ENCODE measurements at places on chromosomes 7 and 10. TPM values are rescaled to one million over a fixed set of nuclear protein-coding genes. Genes with fewer than 3 reads are reported as not detected.
A peak's percentile ranks its signal among the peaks of the same experiment; 100 is the strongest.

Gene NPC1L1
- total RNA-seq = not detected

Gene IQUB
- total RNA-seq = not detected

Gene HOXA7
- not detected for total RNA-seq

Gene EIF5AL1
- 3.5 TPM for total RNA-seq

DNA sequence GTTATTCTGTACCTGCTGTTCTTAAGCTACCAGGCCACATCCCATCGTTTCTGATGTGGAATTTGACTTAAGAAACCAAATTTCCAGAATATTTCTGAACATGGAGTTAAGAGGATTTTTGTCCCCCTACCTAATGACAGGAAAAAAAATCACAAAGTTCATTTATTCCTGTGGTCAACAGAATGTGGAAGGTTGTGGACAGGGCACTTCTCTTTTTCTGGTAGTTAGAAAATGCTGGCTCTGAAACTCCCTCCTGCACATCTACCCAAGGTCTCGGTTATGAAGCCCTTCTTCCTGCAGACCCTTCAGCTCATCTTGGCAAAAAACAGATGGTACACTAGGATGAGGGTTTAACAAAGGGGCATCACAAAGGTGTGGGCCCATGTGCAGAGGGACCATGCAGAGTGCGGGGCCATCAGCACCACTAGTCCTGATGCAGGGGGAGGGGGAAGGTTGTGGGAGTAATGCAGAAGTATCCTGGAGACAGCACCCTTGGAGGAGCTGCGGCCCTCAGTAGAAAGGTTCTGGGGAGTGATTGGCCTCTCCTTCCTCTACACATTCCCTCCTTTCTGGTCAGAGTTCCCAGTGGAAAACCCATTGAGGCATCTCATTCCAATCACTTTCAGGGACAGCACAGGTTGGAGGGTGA lies 9.8 kb downstream of the ALOX5 start:
- no peaks in the 10 kb centered on the region for H3K27me3 ChIP-seq
- H3K36me3 ChIP-seq = no peaks in the 10 kb centered on the region
- H3K4me1 ChIP-seq = no peaks in the 10 kb centered on the region
- H3K4me3 ChIP-seq = no peak overlapping the region
- no peak for DNase-seq
- no peak overlapping the region for H3K27ac ChIP-seq

DNA sequence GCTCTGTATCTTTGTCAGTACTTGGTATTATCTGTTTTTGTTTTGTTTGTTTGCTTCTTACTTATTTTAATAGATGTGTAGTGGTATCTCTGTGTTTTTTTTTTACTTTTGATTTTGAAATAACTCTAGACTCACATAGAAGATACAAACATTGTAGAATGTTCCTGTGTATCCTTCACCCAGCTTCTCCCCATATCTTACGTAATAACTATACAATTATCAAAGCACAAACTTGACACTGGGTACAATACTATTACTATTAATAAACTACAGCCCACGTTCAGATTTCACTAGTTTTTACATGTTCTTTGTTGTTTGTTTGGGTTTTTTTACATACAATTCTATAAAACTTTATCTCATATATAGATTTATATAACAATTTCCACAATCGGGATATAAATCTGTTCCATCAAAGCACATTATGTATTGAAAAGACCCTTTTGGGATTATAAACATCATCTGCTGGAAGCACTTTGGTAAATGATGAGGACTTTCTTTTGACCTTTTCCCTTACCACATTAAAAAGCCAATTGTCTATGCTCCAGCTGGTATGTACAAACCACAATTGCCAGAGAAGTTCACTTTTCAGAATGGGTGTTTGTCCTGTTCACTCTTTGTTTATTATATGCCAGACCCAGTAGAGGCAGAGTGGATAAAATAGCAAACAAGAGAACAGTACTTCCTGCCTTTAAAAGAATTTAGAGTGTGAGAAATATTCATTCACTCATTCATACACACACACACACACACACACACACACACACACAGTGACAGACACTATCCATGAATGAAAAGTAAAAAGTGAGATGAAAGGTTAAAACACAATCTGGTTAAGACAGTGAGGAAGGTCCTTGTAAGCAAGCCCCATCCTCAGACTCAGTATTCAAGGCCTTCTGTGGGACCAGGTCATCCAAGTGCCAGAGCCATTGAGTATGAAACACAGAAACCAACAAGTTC lies 113.0 kb downstream of the SGMS1 start:
- DNase-seq = no peak
- H3K27ac ChIP-seq = no peak overlapping the region
- peaks cover 53% of the 10 kb centered on the region for H3K4me1 ChIP-seq

Gene HUS1
- 61.2 TPM for total RNA-seq

DNA sequence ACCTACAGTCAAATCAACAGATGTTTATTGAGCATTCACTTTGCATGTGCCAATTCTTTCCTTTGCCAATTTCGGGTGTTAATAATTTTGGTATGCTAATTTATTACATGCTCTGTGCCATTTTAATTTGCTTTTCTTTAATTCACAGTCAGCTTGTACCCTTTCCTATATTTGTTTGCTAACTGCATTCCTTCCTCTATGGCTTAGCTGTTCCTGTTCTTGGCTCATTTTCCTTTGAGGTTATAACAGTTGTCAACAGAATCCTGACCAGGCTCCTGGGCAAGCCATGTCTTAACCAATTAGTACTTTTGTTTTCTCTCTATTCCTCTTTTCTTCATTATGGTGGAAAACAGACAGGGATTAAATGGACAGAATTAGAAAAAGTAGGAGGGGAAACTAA lies 73.6 kb upstream of the RPA3 start:
- no peak overlapping the region for H3K4me3 ChIP-seq
- no peaks in the 10 kb centered on the region for H3K27me3 ChIP-seq
- H3K36me3 ChIP-seq = peaks cover 26% of the 10 kb centered on the region
- peaks cover 5% of the 10 kb centered on the region for H3K4me1 ChIP-seq
- DNase-seq = no peak
- H3K27ac ChIP-seq = no peak overlapping the region

Gene CFAP58
- 0.86 TPM for total RNA-seq

DNA sequence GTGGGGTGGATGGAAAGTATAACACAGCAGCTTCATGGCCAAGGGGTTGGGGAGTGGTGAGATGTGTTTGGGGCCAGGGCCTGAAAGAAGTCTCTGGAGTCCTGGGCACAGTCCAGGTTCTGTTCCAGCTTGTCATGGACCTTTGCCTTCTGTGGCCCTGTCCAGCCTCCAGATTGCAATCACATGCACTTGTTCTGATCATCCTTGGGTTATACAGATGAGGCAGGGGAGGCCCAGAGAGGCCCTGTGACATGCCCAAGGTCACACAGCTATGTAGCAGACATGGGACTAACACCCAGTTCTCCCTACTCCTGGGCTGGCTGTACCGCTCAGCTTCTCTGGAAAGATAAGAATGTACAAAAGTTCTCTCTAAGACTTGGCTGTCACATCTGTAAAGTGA lies 11.7 kb downstream of the VWA2 start:
- no peak overlapping the region for H3K4me3 ChIP-seq
- no peaks in the 10 kb centered on the region for H3K4me1 ChIP-seq
- H3K27ac ChIP-seq = no peak overlapping the region
- H3K27me3 ChIP-seq = peaks cover 3% of the 10 kb centered on the region
- H3K36me3 ChIP-seq = no peaks in the 10 kb centered on the region

DNA sequence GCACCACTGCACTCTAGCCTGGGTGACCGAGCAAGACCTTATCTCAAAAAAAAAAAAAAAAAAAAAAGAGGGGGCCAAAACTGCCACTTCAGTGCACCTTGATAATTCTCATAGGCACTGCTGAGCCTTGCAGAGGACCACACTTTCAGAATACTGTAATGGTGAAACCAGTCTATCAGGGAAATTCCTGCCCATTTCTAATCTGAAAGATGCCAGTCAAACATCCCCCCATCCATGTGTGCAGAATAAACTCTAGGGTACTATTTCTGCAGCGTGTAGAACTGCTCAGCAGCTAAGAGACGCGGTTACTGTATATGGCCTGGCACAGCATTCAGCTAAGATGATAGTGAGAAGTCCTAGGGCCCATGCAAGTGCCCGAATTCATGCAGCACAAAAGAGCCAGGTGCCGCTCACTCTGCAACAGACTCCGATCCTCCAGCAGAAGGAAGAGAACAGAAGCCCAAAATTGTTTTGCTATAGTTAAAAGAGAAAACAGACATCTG lies 286.8 kb upstream of the KLF14 start:
- H3K4me3 ChIP-seq = peak overlapping the region; percentile 33
- no peak for DNase-seq
- H3K27ac ChIP-seq = peak overlapping the region; percentile 59
- peaks cover 78% of the 10 kb centered on the region for H3K4me1 ChIP-seq
- peaks cover 25% of the 10 kb centered on the region for H3K36me3 ChIP-seq

Gene RNF133
- total RNA-seq = not detected

GRCh38 chr10:63711867-63712716 lies 190.9 kb downstream of the REEP3 start:
- H3K36me3 ChIP-seq = no peaks in the 10 kb centered on the region
- H3K4me1 ChIP-seq = peaks cover 16% of the 10 kb centered on the region
- H3K4me3 ChIP-seq = no peak overlapping the region
- DNase-seq = no peak
- no peaks in the 10 kb centered on the region for H3K27me3 ChIP-seq
- no peak overlapping the region for H3K27ac ChIP-seq

DNA sequence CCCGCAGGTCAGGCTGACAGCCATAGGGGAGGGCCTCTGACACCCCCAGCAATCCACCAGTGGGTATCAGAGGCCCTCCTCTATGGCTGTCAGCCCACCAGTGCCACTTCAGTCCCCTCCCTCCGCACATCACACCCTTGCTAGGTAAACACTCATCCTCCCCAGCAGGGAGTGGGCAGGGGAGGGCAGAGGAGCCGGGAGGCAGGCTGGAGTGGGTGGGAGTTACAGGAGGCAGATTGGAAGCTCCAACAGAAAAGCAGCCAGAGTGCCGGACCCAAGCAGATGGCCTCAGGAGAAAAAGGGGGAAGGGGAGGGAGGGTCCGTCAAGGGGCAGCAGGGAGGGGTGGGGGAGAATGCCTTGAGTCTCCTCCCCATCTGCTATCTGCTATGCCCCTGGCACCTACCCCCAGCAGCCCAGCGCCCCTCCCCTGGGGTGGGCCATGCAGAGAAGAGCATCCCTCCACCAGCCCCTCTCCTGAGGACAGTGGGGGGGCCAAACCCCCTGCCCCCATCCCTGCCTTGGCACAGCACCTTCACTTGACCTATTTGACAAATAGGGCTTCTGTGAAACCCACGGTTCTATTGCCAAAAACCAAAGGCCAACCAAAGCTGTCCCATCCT lies 2.4 kb downstream of the RASGEF1A start:
- no peak overlapping the region for H3K4me3 ChIP-seq
- H3K36me3 ChIP-seq = no peaks in the 10 kb centered on the region
- H3K27me3 ChIP-seq = peaks cover 38% of the 10 kb centered on the region
- no peak overlapping the region for H3K27ac ChIP-seq

Gene SHOC2
- 27.2 TPM for total RNA-seq

GRCh38 chr10:91665842-91666241 lies 33.0 kb upstream of the PPP1R3C start:
- H3K4me3 ChIP-seq = no peak overlapping the region
- H3K4me1 ChIP-seq = no peaks in the 10 kb centered on the region
- no peak overlapping the region for H3K27ac ChIP-seq
- no peak for DNase-seq

GRCh38 chr7:142809671-142810070 lies 38.9 kb downstream of the PRSS2 start:
- no peaks in the 10 kb centered on the region for H3K27me3 ChIP-seq
- H3K4me1 ChIP-seq = peaks cover 95% of the 10 kb centered on the region
- peaks cover 5% of the 10 kb centered on the region for H3K36me3 ChIP-seq
- H3K27ac ChIP-seq = peak overlapping the region; percentile 99

GRCh38 chr10:124008187-124008586 lies 85.2 kb downstream of the CHST15 start:
- no peaks in the 10 kb centered on the region for H3K4me1 ChIP-seq
- H3K4me3 ChIP-seq = no peak overlapping the region
- H3K27ac ChIP-seq = no peak overlapping the region
- no peaks in the 10 kb centered on the region for H3K27me3 ChIP-seq

- H3K36me3 ChIP-seq = peaks cover 1% of the 10 kb centered on the region
- H3K27ac ChIP-seq = no peak overlapping the region
- no peak overlapping the region for H3K4me3 ChIP-seq
- no peak for DNase-seq
- peaks cover 31% of the 10 kb centered on the region for H3K27me3 ChIP-seq
- peaks cover 14% of the 10 kb centered on the region for H3K4me1 ChIP-seq
These were observed 2.1 kb downstream of the EPHB4 start for GRCh38 chr7:100825215-100825671.

Gene PAX4
- total RNA-seq = not detected

Gene SPDYE11
- total RNA-seq = not detected

Gene CTTNBP2
- not detected for total RNA-seq

- no peak overlapping the region for H3K4me3 ChIP-seq
- H3K27ac ChIP-seq = no peak overlapping the region
- H3K27me3 ChIP-seq = no peaks in the 10 kb centered on the region
- DNase-seq = no peak
- no peaks in the 10 kb centered on the region for H3K36me3 ChIP-seq
- H3K4me1 ChIP-seq = no peaks in the 10 kb centered on the region
These were observed 102.0 kb upstream of the ARMC3 start for GRCh38 chr10:22825841-22826240.

- no peak overlapping the region for H3K4me3 ChIP-seq
- no peak for DNase-seq
- peaks cover 20% of the 10 kb centered on the region for H3K4me1 ChIP-seq
- H3K36me3 ChIP-seq = peaks cover 37% of the 10 kb centered on the region
- H3K27me3 ChIP-seq = no peaks in the 10 kb centered on the region
- H3K27ac ChIP-seq = no peak overlapping the region
These were observed 16.1 kb downstream of the MYO1G start for GRCh38 chr7:44962483-44963251.

- DNase-seq = no peak
- peaks cover 32% of the 10 kb centered on the region for H3K36me3 ChIP-seq
- peaks cover 87% of the 10 kb centered on the region for H3K4me1 ChIP-seq
- H3K27me3 ChIP-seq = no peaks in the 10 kb centered on the region
- H3K4me3 ChIP-seq = no peak overlapping the region
These were observed 21.0 kb downstream of the CDK6 start for GRCh38 chr7:92815412-92815811.

All from activated naive CD4-positive, alpha-beta T cell treated with anti-CD3 and anti-CD28 coated beads for 36 hours (primary cell).